ENCODE measurements at places on chromosomes 11 and 22.

GRCh38 chr11:34299284-34299972 is 58.4 kb downstream of the ABTB2 start:
- H3K27me3 ChIP-seq, result no peaks in the 10 kb centered on the region
- peaks cover 6% of the 10 kb centered on the region for H3K4me1 ChIP-seq
- H3K4me3 ChIP-seq, result no peak overlapping the region
- H3K36me3 ChIP-seq, result no peaks in the 10 kb centered on the region
- no peak overlapping the region for H3K27ac ChIP-seq

DNA sequence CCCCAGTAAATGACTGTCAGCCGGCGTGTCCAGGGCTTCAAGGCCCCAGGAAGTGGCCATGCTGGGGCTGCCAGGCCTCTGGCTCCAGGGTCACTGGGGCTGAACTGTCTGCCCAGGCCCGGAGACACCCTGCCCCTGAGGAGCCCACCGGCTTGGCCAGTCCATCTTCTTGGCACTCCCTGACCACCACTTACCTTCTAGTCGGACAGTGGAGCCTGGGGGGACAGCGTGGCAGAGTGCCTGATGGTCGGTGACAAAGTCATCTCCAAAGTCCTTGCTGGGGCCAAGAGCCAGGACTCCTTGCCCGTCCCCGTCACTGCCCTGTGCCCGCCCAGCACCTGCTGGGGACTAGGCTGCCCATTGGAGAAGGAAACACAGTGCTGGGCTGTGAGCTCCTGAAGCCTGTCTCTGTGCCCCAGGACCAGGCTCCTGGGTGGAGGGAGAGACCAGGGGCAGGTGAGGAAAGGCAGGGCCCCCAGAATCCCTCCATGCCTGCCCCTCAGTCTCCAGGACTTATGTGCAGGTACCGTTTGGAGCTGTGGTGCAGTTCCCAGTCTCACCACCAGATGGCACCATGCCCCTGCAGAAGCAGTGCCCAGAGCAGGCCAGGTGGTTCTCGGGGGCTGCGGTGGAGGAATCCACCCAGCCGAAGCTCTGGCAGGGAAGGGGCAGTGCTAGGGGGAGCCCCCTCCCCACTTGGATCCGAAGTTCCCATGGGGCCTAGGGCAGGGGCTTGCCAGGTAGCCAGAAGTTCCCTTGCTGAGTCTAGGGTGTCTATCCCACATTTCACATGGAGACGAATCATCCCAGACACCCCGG is 6.0 kb upstream of the CCDC188 start:
- DNase-seq, result peak; percentile 86
- no peak overlapping the region for H3K4me3 ChIP-seq
- peak overlapping the region; percentile 50 for H3K27ac ChIP-seq
- peaks cover 4% of the 10 kb centered on the region for H3K4me1 ChIP-seq
- no peaks in the 10 kb centered on the region for H3K36me3 ChIP-seq

- no peak for DNase-seq
- peaks cover 7% of the 10 kb centered on the region for H3K27me3 ChIP-seq
- peaks cover 10% of the 10 kb centered on the region for H3K4me1 ChIP-seq
- no peaks in the 10 kb centered on the region for H3K36me3 ChIP-seq
Measured at GRCh38 chr11:34044664-34045485, 6.7 kb upstream of the CAPRIN1 start.

- no peak overlapping the region for H3K4me3 ChIP-seq
- H3K27ac ChIP-seq, result no peak overlapping the region
- H3K36me3 ChIP-seq, result no peaks in the 10 kb centered on the region
- H3K4me1 ChIP-seq, result peaks cover 13% of the 10 kb centered on the region
- no peak for DNase-seq
Measured at GRCh38 chr11:104665641-104666040, 232.6 kb downstream of the CASP12 start.

- peaks cover 11% of the 10 kb centered on the region for H3K36me3 ChIP-seq
- H3K27me3 ChIP-seq, result no peaks in the 10 kb centered on the region
- H3K4me1 ChIP-seq, result peaks cover 61% of the 10 kb centered on the region
- H3K27ac ChIP-seq, result peak overlapping the region; percentile 87
- peak overlapping the region; percentile 40 for H3K4me3 ChIP-seq
Measured at GRCh38 chr22:36409911-36410756, 22.4 kb upstream of the MYH9 start.

GRCh38 chr22:18101536-18101935 is 9.1 kb upstream of the TUBA8 start:
- H3K4me3 ChIP-seq, result no peak overlapping the region
- peaks cover 3% of the 10 kb centered on the region for H3K4me1 ChIP-seq
- H3K36me3 ChIP-seq, result peaks cover 48% of the 10 kb centered on the region
- no peak overlapping the region for H3K27ac ChIP-seq

DNA sequence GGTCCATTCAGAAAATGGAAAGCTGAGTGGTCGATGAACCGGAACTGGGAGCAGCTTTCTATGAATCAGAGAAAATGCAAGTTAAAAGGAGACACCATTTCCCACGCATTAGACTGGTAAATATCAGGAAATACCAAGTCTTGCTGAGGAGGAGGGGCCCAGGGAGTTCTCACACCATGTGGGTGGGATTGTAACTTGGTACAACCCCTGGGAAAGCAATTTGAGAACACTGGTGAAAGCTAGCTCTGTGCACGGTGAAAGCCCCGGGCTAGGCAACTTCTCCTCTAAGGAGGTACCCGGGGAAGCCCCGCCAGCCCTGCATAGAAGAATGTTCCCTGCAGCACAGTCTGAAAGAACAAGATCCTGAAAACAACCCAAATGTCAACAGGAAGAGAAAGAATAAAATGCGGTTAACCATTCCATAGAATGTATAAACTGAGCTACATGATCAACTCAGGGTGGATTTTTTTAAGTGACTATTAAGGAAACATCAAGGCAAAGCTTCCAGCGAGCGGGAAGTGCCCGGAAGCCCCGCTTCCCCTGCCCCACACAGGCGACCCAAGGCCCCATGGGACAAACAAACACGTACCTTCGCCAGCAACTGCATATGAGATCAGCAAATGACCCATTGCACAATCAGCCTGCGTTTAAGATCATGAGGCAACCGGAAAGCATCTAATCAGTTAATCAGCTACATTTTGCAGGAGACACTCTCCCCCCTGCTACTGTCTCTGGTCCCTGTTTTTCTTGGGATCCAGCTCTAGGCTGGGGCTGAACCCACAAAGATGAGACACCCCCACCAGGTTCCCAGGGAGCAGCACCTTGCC is 11.3 kb downstream of the SHANK2 start:
- H3K27me3 ChIP-seq, result no peaks in the 10 kb centered on the region
- no peak for DNase-seq
- H3K4me3 ChIP-seq, result no peak overlapping the region
- H3K4me1 ChIP-seq, result no peaks in the 10 kb centered on the region
- H3K36me3 ChIP-seq, result no peaks in the 10 kb centered on the region

- no peaks in the 10 kb centered on the region for H3K36me3 ChIP-seq
- H3K4me3 ChIP-seq, result no peak overlapping the region
- no peak overlapping the region for H3K27ac ChIP-seq
- no peak for DNase-seq
Measured at GRCh38 chr11:29395555-29396072, 621.2 kb downstream of the KCNA4 start.

DNA sequence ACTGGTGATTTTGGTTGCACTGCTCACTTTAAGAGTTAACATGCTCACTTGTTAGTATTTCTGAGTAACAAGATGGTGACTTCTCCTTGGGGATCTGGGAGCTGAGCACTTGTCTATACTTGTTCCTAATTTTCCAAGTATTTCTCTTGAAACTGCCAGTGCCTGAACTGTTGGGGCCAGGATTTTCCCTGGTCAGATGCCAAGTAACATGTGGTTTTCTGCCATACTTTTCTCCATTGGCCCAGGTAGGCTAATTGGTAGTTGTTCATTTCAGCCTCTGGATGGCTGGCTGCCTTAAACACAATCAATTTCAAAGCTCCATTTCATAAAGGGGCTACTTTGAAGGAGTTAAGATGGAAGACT is 35.0 kb downstream of the RNF141 start:
- peaks cover 30% of the 10 kb centered on the region for H3K36me3 ChIP-seq
- H3K4me1 ChIP-seq, result no peaks in the 10 kb centered on the region
- H3K27me3 ChIP-seq, result no peaks in the 10 kb centered on the region
- no peak for DNase-seq
- no peak overlapping the region for H3K4me3 ChIP-seq
